Foreskin keratinocyte (primary cell): ENCODE measurements at places on chromosomes 11 and 22. TPM values are rescaled to one million over a fixed set of nuclear protein-coding genes. Genes with fewer than 3 reads are reported as not detected.

DNA sequence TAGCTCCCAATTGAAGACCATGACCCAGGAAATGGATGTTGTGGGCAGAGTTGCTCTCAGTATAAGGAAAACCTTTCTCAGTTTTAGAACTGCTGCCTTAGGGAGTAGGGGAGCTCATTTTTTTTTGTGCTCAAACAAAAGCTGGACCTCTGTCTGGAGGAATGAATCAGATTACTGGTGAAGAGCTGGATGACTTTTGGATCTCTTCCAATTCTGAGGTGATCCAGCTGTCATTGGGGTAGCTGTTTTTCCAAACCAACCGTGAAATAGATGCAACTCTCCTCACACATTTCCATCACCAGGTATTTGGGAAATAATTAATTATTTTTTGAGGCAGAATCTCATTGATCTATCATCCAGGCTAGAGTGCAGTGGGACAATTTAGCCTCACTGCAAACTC lies 251.3 kb upstream of the PLET1 start:
- no peak for DNase-seq

DNA sequence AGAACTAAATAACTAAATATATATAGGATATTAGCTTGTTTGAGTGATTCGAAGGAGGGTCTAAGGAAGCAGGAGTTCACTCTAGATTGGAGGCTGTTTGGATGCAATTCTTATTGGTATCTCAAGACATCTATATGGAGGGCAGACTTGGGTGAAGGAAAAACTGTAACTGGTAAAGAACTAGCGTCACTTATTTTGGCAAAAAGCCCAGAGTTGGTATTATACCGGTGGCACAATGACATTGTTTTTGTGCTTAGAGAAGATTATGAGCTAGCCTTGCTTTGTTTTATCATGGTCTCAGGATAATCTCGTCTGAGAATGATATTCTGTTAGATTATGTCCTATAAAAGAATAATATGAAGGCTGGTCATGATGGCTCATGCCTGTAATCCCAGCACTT lies 6.0 kb upstream of the SLC35F2 start:
- DNase-seq: no peak

The IRAG1 gene
- 0.02 and 0.06 TPM in 2 replicates for polyA plus RNA-seq

GRCh38 chr11:58965246-58965985 lies 26.1 kb downstream of the GLYATL1 start:
- peak; percentile 76 for DNase-seq

GRCh38 chr11:10302359-10302743 lies 2.5 kb upstream of the ADM start:
- DNase-seq: no peak

DNA sequence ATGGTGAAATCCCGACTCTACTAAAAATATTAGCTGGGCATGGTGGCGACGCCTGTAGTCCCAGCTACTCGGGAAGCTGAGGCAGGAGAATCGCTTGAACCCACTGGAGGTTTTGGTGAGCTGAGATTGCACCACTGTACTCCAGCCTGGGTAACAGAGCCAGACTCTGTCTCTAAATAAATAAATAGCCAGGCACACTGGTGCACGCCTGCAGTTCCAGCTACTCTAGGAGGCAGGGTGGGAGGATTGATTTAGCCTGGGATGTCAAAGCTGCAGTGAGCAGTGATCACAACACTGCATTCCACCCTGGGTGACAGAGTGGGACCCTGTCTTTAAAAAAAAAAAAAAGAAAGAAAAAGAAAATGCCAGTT lies 17.4 kb downstream of the SUSD2 start:
- DNase-seq: no peak

The C11orf65 gene
- 0.59 and 0.71 TPM in 2 replicates for polyA plus RNA-seq
